Ascending aorta (tissue), 2 donors: ENCODE measurements at places on chromosomes 11 and 22. TPM values are rescaled to one million over a fixed set of nuclear protein-coding genes. Genes with fewer than 3 reads are reported as not detected.
A peak's percentile ranks its signal among the peaks of the same experiment; 100 is the strongest.

DNA sequence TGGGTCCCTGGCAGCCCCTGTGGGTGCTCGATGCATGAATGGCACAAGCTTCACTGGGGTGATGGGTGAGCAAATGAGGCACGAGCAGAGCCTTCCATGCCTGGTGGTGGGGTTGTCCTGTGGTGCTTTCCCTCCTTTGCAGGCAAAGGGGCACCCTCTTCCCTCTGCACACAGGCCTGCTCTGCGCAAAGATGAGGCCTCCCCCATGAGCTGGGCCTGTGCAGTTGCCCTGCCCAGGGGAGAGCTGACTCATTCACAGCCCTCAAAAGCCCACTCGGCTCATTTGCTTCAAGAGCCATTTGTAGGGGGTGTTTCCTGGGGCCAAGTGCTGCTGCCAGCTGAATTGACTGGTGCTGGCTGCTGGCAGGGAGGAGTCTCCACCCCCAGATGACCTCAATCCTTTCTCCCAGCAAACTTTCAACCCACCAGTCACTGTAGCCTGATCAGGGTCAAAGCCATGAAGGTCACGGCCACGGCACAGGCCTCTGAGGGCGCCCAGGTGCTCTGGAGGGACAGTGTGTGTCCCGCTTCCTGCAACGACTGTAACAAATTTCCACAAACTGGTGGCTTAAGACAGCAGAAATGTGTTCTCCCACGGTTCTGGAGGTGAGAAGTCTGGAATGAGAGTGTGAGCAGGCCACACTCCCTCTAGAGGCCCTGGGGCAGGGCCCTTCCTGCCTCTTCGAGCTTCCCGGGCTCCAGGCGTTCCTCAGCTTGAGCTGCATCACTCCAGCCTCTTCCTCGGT lies 48.8 kb upstream of the ANO1 start:
- no peak for DNase-seq
- H3K4me1 ChIP-seq: peaks cover 15% of the 10 kb centered on the region
- H3K27me3 ChIP-seq: no peaks in the 10 kb centered on the region

LMO1 gene
- not detected for total RNA-seq

- H3K36me3 ChIP-seq: no peaks in the 10 kb centered on the region
- no peaks in the 10 kb centered on the region for H3K4me1 ChIP-seq
- no peak overlapping the region for H3K27ac ChIP-seq
- H3K27me3 ChIP-seq: no peaks in the 10 kb centered on the region
Measured at GRCh38 chr11:34288492-34288891, 69.3 kb downstream of the ABTB2 start.

GRCh38 chr11:125140233-125140632 lies 24.3 kb upstream of the PKNOX2 start:
- H3K27me3 ChIP-seq: no peaks in the 10 kb centered on the region
- H3K4me1 ChIP-seq: no peaks in the 10 kb centered on the region
- H3K27ac ChIP-seq: no peak overlapping the region
- H3K36me3 ChIP-seq: no peaks in the 10 kb centered on the region

ACRV1 gene
- total RNA-seq: not detected

MAPK8IP2 gene
- total RNA-seq: not detected

DNA sequence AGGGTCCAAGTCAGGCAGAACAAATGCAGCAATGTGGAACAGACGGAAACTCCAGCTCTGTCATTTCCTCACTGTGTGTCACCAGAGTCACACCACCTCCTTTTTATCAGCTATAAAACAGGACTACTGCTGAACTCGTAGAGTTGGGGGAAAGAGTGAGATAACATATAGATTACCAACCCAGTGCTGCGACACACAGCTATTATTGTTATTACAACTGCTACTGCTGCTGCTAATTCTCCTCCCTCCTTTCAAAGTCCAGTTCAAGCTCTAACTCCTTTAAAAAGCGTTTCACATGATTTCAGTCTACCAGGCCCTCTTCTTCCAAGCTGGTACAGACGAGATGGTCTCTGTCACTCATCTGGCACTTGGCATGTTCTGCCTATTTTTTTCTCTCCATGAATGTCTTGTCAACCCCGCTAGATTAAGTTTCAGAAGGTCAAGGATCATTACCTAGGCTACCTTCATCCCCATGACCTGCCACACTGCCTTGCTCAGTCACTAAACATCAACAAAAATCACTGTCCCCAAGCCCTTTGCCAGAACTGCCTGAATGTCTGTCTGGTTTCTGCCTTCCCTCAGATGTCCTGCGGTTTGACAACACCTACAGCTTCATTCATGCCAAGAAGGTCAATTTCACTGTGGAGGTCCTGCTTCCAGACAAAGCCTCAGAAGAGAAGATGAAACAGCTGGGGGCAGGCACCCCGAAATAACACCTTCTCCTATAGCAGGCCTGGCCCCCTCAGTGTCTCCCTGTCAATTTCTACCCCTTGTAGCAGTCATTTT lies 3.7 kb upstream of the MTFP1 start:
- H3K4me3 ChIP-seq: peak overlapping the region; percentile 57
- peaks cover 23% of the 10 kb centered on the region for H3K36me3 ChIP-seq
- H3K27me3 ChIP-seq: no peaks in the 10 kb centered on the region
- no peak for DNase-seq
- H3K27ac ChIP-seq: peak overlapping the region; percentile 98

TRPT1 gene
- 224 TPM for total RNA-seq

DNA sequence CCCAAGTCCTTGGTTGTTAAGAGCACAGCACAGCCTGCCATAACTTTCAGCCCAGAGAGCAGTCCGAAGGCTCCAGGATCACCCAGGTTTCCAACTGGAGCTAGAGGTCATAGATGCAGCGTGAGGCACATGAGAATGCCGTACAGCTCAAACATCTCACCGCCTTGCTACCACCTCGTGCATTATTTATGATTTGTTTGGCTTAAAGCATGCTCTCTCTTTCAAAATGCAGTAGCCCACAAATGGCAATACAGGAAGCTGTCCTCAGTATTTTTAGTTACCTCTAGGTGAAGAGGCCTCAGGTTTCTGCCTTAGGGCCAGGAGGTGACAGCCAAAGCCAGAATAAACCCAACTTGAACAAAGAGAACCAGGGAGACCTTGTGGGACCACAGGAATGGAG lies 14.4 kb downstream of the SCN3B start:
- H3K27ac ChIP-seq: no peak overlapping the region
- no peak for DNase-seq
- H3K4me3 ChIP-seq: no peak overlapping the region
- H3K36me3 ChIP-seq: no peaks in the 10 kb centered on the region
- H3K4me1 ChIP-seq: no peaks in the 10 kb centered on the region

C11orf16 gene
- total RNA-seq: not detected

- no peaks in the 10 kb centered on the region for H3K27me3 ChIP-seq
- no peak overlapping the region for H3K4me3 ChIP-seq
- no peaks in the 10 kb centered on the region for H3K36me3 ChIP-seq
- no peak overlapping the region for H3K27ac ChIP-seq
- no peaks in the 10 kb centered on the region for H3K4me1 ChIP-seq
Measured at GRCh38 chr11:121358760-121359159, 66.2 kb downstream of the SC5D start.

GRCh38 chr11:14119357-14119756 lies 156.8 kb downstream of the SPON1 start:
- H3K27ac ChIP-seq: no peak overlapping the region
- no peaks in the 10 kb centered on the region for H3K4me1 ChIP-seq
- H3K36me3 ChIP-seq: no peaks in the 10 kb centered on the region
- H3K4me3 ChIP-seq: no peak overlapping the region
- no peak for DNase-seq

CTSD gene
- total RNA-seq: 777 TPM

POLR3H gene
- total RNA-seq: 34.7 TPM

DUSP8 gene
- 27.0 TPM for total RNA-seq

DNA sequence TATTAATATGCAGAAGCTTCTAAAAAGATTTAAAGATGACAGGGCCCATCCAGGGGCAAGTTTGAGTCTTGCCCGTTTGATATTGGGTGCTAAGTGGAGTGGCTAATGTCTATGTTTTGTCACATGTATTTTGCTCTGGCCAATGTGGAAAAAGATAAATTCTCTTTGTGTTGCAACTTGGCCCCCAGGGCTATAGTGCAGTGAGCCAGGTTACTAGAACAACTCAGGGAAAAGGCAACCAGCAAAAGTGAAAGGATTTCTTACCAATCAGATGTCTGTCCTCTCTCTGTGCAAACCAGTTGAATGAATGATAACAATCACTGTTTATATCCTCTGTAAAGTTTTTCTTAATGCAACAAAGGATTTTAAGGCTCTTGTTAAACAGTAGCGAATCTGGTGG lies 4.6 kb upstream of the CLNS1A start:
- H3K27ac ChIP-seq: no peak overlapping the region
- H3K4me3 ChIP-seq: no peak overlapping the region
- no peaks in the 10 kb centered on the region for H3K4me1 ChIP-seq
- no peaks in the 10 kb centered on the region for H3K27me3 ChIP-seq
- DNase-seq: no peak
- H3K36me3 ChIP-seq: no peaks in the 10 kb centered on the region
